ENCODE measurements at places on chromosomes 5 and 9.

DNA sequence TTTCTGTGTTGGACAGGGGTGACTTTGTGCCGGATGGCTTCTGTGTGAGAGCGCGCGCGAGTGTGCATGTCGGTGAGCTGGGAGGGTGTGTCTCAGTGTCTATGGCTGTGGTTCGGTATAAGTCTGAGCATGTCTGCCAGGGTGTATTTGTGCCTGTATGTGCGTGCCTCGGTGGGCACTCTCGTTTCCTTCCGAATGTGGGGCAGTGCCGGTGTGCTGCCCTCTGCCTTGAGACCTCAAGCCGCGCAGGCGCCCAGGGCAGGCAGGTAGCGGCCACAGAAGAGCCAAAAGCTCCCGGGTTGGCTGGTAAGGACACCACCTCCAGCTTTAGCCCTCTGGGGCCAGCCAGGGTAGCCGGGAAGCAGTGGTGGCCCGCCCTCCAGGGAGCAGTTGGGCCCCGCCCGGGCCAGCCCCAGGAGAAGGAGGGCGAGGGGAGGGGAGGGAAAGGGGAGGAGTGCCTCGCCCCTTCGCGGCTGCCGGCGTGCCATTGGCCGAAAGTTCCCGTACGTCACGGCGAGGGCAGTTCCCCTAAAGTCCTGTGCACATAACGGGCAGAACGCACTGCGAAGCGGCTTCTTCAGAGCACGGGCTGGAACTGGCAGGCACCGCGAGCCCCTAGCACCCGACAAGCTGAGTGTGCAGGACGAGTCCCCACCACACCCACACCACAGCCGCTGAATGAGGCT is at the start of gene ADRB2:
ADRB2 (plus strand) TSS at position 559 of the 686 bp plus-strand sequence. CDS start 221 bp downstream, outside the sequence.
- peak; percentile 77 for DNase-seq

DNA sequence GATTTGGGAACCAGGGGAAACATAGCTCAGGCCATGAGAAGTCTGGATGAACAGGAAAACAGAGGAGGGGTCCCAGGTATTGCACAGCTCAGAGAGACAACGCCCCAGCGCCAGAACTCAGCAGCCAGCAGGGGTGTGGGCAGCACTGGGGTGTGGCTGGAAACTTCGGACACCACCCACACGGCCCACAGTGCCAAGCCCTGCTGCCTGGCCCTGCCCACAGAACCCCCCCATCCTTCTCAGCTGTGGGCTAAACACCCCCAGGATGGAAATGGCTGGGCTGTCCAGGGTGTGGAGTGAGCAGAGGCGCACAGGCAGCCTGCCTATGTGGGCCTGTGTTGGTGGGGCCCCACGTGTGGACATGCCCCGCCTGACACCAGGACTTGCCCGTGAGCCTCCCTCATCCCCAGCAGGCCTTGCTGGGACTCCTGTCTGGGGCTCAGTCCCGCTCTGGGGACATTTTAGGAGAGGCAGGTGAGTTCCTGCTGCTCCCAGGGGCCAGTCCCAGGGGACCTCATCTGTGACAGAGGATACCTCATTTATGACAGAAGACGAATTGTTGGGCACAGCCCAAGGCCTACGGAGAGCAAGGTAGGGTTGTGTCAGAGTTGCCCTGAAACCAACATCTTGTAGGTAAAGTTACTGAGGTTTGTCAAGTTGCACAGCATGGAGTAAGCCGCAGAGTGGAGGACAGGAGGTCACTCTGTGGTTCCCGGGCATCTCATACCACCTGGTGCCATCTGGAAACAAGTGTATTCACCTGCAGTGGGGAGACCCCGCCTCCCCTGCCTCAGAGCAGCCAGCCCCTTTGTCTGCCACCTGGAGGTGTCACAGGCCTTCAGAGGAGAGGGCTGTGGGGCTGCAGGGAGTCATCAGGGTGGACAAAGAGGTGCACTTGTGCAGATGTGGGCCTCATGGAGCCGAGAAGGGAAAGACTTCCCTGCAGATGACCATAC is 183.2 kb downstream of the AUH start:
- no peak for DNase-seq

DNA sequence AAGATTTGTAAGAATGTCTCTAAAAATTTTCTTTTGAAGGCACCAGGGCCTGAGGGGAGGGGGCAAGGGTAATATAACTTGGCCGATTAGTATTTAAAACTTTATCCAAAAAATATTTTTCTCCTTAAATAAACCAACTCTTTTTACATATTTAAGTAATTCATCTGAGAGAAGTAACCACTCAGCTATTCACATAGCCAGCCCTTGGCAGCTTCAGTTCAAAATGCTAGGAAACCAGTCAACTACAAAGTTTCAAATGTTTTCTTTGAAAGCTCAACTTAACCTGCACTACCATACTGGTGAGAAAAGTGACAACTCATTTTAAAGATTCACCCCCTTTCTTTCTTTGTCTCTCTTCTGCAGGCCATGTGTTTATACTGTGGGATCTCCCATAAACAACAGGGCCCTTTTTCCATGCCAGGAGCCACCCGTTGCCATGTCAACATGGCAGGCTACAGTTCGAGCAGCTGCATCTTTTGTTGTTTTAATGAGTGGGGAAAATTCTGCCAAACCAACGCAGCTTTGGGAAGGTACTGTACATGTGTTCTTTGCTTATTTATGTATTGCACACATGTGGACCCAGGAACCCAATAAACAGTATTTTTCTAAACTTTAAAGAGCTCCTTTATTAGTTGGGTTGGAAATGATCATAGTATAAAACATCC is 46.3 kb downstream of the AOPEP start:
- DNase-seq = no peak

- no peak for DNase-seq
These were observed 19.0 kb downstream of the TRIM7 start for GRCh38 chr5:181186022-181186421.
